ENCODE measurements at places on chromosomes 2 and 18.

- no peak for DNase-seq
Observed at GRCh38 chr18:48761582-48761981, 189.2 kb downstream of the SMAD7 start.

- DNase-seq, result no peak
Observed at GRCh38 chr18:66707473-66707872, 103.6 kb upstream of the CDH19 start.

- DNase-seq, result no peak
Observed at GRCh38 chr2:236171680-236172254, 3.6 kb upstream of the GBX2 start.

DNA sequence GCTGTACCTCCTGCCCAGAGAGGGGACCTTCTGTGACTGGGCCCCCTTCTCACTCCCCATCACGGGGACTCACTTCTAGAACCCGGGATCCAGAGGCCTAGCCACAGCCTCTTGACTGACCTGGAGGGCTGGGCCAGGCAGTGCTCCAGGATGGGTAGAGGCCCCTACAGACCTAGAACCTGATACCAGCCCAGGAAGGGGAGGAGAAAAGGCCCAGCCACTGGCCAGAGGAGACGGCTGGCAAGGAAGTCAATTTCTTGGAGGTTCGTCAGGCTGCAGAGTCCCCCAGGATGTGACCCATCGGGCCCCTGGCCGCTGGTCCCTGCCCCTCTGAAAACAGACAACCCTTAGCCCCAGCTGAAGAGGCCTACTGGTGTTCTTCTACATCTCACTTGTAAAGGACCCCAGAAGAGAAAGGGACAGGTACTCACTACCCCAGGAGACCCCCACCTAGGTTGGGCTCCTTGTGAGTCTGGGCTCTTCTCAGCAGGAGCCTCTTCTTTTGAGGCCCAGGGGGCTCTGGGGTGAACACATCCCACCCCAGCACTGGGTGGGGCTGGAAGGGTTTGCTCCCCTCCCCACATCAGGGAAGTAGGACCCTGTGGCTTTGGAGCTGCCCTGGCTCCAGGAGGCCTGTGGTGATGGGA is 86.0 kb downstream of the STPG4 start:
- DNase-seq, result no peak

DNA sequence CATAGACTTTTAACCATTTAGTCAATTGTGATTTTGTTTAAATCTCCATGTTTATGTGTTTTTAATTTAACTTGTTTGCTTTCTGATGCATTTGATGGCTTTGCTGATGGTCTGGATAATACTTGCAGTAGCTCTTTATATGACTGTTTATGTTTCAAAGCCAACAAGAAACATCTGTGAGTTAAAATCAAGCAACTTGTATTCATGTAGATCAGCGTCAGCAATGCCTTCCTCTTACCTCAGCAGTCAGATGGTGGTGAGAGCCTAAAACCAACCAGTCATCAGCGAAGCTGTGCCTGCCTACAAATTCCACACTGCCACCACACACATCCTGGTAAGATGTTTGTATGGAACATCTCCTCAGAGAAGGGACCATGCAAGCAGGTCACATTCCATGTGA is 231.9 kb downstream of the PTGR3 start:
- DNase-seq, result no peak

GRCh38 chr18:79496237-79496977 is 100.7 kb downstream of the NFATC1 start:
- DNase-seq, result no peak

DNA sequence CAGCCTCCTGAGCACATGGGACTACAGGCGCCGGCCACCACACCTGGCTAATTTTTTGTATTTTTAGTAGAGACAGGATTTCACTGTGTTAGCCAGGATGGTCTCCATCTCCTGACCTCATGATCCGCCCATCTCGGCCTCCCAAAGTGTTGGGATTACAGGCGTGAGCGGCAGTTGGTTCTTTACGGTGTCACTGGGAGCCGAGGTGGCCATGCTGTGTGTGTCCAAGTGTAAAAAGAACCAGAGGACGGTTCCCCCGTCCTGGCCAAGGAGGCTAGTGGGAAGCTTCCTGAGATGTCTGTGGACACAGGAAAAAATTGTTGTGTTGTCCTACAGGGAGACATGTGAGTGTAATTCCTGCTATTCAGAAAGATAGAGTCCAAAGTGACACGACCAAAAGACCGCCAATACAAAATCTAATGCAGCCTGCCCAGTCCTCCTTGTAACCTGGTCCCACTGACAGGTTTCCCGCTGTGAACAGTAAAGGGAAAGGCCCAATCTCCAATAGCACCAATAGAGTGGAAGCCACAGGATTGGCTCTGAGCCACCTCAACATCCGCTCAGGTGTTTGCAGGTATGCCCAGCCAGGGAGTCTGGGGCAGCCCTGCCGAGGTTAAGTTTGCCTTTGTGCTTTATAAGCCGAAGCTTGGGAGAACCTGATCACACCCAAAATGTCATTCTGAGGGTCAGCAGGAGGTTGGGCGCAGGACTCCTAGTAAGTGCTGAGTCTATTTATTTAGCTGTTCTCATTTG is 40.6 kb downstream of the NCK2 start:
- DNase-seq, result no peak

Measured in NCI-H526 (cell line).